ENCODE measurements at places on chromosomes 7 and 10.

GRCh38 chr7:131747658-131748232, 191.3 kb upstream of the PODXL start:
- no peak for DNase-seq

DNA sequence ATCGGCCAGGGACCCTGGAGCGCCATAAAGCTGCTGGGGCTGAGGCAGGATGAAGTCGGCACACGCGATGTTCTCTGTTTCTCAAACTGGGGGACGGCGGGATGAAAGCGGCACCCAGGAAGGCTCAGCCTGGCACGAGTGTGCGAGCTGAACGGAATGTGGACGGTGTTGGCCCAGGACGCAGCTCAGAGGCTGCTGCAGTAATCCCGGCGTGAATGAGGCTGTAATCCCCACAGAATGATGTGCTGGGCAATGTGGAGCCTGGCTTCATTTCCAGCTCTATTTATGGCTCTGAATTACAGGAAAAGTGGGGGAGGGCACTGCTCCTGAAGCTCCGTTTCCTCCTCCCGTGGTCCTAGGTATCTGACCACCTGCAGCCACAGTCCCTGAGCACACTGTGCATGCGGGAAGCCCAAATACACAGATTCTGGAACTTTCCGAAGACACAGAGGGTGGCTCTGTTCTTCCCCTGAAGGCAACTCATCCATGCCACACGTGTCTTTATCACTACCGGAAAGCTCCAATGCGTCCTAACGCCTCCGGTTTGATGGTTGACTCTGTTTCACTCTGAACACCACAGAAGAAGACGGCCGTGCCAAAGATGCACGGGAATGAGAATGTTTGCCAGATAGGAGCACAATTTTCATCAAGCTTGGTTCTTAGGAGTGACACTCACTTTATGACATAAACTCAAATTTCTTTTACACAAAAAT, 37.6 kb downstream of the KLF6 start:
- DNase-seq, result no peak

GRCh38 chr7:157484411-157485081, 147.7 kb downstream of the DNAJB6 start:
- no peak for DNase-seq

GRCh38 chr7:141027043-141027442, 12.3 kb upstream of the MRPS33 start:
- no peak for DNase-seq

GRCh38 chr10:70542565-70542938, 60.0 kb downstream of the PRF1 start:
- DNase-seq, result no peak

DNA sequence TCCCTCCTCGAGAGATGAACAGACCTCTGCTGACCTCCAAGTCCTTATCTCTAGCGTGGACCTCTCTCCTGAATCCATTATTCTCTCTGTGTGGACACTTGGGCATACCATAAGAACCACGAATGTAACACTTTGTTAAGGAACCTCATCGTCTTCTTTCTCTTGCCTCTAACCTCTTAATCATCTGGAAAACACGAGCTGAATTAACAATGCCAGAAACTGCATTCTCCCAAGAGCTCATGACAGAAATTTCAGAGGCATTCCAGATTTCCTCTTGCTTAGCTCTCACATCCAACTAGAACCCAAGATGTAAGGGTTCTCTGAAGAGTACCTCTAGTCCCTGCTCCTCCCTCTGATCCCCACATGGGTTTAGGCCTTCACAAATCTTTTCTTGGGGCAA, 101.5 kb downstream of the TRIL start:
- DNase-seq, result no peak

GRCh38 chr7:83648464-83649241, at the start of gene SEMA3E:
Gene SEMA3E (minus strand): TSS chr7:83649139.
- DNase-seq, result peak; percentile 49

GRCh38 chr7:93715234-93715633, 140.7 kb upstream of the CALCR start:
- peak; percentile 42 for DNase-seq

- DNase-seq, result no peak
Observed at GRCh38 chr7:80146545-80147182, 12.0 kb downstream of the GNAI1 start.

DNA sequence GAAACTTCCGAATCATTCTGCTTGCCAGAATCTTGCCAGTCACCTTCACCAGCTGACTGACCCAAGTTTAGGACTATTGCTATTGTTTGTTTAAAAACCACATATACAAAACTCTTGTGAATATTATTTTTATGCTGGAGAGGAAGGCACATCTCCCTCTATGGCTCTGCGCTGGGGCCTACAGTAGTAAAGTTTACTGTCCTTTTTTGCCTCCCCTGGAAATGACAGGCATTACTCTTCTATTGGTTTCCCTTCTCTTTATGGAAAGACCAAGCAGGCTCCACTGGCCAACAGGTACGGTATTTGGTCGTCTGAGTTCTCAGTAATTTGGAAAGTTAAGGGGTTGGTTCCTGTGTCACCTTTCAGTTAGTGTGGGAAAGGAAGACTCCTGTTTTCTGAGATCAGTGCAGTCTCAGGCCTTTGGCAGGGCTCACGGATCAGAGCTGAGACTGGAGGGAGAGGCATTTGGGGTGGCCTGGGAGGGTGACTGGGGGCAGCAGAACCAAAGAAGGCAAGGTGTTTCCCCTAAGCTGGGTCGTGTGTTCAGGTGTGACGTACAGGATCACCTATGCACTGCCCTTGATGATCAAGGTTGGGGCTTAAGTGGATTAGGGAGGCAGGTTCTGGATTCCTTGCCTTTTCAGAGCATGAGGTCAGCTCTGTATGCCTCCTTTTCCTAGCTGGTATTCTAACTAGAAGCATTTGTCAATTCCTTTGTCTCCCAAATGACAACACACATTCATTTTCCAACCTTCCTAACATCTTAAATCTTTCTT, 16.0 kb upstream of the KIF5B start:
- DNase-seq, result no peak

DNA sequence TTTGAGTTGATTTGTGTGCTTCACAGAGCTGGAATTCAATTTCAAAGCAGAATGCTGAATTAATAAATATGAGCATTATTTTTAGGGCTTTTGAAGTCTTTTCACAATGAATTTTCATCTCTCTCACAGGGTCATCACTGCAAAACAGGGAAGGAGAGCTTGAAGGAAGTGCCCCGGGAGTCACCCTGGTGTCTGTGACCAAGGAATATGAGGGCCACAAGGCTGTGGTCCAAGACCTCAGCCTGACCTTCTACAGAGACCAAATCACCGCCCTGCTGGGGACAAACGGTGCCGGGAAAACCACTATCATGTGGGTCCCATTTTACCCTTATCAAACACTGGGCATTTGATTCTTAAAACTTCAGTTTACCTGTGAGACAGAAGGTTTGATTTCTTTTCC, 217.7 kb downstream of the ABCA13 start:
- no peak for DNase-seq

DNA sequence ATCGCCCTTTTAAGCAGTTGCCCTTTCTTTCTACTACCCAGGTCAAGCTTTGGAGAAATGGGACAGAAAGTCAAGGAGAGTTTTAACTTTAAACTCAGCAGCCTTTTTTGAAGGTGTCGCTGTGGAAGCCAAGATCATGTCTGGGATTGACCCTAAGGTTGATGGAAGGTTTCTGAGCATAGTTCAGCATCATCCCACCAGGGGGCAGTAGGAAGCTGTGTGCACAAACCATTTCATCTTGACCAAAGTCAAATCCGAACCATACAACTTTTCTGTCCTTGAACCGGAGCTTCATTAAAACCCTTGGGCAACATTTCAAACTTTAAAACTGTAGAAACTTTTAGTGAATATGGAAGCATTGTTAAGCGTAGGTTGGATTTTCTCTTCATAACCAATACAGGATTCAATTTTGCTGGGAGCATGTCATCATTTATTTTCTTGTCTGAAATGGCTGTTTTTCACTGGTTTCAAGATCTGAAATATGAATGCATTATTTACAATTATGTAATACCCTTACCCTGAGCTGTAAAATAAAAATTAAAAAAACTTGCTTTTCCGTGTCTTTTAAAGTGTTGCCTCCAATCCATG, 214.4 kb upstream of the KIAA1217 start:
- DNase-seq, result peak; percentile 70

DNA sequence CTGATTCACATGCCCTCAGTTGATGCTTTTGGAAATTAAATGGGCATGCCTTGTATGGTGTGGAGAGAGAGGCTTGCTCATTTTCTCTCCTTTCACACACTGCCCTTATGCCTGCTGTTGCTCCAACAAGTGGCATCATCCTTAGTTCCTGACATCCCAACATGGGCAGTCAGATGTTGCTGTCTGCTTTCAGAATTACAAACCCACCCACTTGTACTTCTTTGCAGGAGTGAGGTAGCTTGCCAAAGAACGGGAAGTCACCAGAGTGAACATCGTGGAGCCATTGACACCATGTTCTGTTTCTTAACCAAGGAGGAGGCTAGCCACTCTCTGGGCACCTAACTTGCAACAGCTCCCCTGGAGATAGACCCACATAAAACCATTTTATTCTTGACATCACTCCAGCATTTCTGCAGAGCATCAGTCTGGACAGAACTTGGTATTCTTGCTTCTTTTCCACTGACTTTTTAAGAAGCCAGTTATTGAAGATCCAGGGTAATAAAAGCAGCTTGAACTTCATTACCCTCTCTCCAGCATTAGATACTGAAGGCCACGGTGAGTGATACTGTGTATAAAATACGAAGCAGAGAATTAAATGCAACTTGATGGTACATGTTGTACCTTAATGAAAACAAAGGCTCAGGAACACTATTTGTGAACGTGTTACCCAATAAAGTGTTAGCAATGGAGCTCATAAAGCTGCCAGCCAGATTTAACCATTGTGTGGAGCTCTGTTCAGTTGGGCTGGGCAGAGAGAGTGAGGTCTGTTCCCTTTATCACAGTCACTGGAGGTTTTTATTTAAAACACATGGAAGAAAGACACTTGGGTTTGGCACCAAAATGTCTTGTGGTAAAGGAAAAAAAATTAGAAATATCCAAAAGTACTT, 195.8 kb upstream of the HABP2 start:
- no peak for DNase-seq

- DNase-seq, result no peak
Observed at GRCh38 chr7:42238709-42239366, 1.8 kb upstream of the GLI3 start.

- DNase-seq, result no peak
Observed at GRCh38 chr7:750111-750905, 23.2 kb upstream of the PRKAR1B start.

DNA sequence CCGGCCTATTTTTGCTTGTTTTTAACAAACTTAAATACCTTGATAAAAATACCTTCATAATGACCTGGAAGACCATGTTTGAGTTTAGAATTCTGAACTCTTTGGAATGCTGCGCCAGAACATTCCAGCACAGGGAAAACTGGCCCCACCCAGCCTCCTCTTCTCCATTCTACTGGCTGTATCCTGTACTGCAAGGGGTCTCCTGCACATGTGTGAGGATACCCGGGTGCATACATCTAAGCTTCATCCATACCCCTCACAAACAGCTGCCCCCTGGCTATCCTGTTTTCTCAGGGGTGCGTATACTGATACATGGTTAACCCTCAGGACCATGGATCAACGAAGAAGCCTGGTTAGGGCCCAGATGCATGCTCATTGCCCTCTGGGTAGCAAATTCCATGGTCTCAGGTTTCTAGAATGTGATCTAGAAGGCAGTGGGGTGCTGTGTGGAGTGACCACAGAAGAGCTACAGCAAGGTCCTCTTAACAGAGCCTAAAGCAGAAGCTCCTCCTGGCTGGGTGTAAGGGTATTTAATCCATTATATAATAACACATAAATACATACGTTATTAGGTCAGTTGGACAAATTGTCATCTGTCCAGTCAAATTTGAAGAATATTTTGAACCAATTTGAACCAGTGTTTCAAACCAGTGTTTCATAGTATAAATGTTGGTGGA, 26.1 kb downstream of the HACD1 start:
- DNase-seq, result no peak

DNA sequence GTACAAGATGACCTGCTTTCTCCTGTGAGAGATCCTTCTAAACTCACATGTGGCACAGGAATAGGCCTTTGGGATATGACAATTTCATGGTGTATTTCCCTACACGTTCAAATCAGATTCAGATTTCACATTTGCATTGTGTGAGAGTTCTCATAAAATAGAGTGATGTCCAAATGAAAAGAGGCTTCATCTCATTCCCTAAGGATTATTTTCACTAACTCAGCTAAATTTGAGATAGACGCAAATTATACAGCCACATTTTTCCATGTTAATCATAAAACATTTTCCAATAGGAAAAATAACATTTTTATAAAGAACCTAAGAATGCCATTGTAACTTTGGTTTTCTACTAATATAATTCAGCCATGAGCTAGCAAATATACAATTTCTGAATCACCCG, 35.5 kb upstream of the PARD3 start:
- no peak for DNase-seq

GRCh38 chr7:909358-910329, 33.3 kb downstream of the GET4 start:
- peak; percentile 60 for DNase-seq

DNA sequence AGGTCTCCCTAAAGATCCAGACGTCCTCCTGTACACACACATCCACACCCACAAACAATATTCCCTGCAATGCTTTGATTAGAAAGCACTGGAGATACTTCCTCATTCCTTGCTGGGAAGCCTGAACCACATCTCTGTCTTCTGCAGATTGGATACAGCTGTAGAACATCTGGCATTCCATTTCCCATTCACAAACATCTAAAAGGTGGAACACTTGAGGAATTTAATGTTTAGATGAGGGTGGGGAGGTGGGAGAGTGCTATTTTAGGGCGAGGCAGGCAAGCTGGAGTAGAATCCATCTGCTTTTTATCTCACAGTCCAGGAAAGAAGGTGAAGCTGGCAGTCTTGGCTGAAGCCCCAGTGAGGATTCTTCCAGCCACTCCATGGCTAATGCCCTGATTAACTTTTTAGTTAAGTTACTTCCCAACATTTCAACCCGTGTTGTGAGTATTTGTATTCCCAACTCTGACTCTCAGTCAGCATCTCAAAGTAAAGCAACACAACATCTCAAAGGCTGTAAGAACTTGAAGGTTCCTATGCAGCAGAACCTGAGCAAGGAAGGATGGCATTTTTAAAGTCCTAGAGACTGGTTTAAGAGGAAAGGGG, 46.1 kb downstream of the CYTH3 start:
- DNase-seq, result peak; percentile 29

GRCh38 chr7:149495785-149496641, 1.6 kb downstream of the ZNF746 start:
- DNase-seq, result peak; percentile 83

- DNase-seq, result no peak
Observed at GRCh38 chr7:132752431-132752830, 176.2 kb upstream of the PLXNA4 start.
